ENCODE measurements at places on chromosomes 11 and 22. TPM values are rescaled to one million over a fixed set of nuclear protein-coding genes. Genes with fewer than 3 reads are reported as not detected.

GRCh38 chr22:22811016-22812009 lies 76.3 kb upstream of the IGLL5 start:
- DNase-seq = no peak

GRCh38 chr11:126817523-126818450 lies 182.8 kb downstream of the KIRREL3 start:
- no peak for DNase-seq

DNA sequence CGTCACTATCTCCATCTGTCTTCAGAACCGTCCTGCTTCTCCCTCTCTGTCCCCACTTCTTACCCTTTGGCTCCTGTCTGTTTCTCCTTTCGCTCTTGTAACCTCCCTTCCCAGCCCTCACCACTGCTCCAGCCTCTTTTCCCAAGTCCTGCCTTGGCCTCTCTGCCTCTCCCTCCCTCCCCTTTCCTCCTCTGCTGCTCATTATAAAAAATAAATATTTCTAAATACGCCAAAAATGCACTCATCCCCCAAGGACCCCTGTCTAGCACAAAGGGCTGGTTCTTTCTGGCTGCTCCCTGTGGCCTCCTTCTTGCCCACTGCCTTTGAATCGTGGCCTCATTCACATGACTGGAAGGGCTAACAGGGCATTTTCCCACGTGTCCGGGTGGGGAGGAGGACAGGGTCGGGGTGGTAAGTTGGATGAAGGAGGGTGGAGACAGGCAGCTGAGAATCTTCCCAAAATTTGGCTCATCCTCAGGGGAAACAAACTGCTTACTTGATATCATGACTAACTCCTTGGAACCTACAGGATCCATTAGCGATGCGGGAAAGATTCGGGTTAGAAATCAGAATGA lies 26.4 kb upstream of the OAF start:
- DNase-seq = peak; percentile 53

DNA sequence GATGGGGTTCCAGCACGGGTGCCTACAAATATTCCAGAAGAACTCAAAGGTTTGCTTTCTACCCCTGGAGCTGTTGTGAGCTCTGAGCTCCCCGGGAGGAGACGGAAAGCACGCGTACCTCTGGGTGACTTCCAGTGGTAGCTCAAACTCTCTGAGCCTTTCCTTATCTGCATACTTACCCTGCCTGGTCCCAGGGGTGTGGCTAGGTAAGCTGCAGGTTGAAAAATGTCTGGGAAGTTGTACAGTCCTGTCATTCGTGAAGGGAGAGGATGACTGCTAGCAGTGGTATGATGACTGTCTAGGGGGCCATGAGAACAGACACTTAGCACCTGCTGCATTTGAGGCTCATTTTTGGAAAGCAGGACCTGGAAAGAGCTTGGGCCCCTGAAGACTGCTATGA lies 111.5 kb downstream of the DSCAML1 start:
- no peak for DNase-seq

- DNase-seq = no peak
These were observed 19.3 kb downstream of the MTFP1 start for GRCh38 chr22:30444632-30445437.

GRCh38 chr11:131488238-131488637 lies 117.8 kb downstream of the NTM start:
- DNase-seq = no peak

GRCh38 chr11:101880222-101880621 lies 34.6 kb upstream of the CEP126 start:
- DNase-seq = no peak

DNA sequence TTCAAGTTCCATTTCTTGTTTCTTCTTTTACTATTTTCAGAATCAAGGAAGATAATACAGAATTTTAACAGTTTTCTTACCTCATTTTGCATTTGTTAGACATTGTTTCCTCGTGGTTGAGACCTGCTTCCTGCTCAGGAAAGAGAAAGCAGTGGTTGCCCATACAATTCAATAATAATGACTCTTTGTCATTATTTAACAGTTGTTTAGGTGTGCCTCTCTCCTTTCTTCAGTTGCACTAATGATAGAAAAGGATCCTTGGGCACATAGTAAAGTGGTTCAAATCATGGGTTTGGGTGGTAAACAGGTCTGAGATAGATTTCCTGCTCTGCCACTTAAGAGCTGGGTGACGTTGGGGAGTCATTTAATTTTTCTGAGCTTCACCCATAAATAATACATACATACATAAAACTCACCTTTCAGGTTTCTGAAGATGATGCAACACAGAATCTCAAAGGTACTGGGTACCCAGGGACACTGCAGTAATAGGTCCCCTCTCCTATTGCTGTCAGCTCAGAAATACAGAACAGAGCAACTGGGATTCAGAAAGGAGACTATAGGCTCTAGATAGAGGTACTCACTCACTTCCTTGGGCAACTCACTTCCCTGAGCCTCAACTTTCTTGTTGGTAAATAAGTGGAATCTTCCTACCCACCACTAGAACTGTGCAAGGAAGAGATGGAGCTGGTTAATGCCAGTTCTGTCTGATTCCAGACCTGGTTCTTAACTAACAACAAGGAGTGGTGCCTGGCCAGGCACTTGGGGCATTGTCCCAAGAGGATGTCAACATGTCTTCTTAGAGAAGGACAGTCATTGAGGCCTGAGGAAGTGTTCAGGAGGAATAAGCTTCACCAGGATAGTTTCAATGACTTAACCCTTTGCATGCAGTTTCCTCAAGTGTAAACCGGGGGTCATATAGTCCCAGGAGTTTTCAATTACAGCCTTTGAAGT lies 34.9 kb downstream of the CD44 start:
- DNase-seq = no peak

GRCh38 chr11:50412832-50413231 lies 380.2 kb downstream of the OR4C45 start:
- peak; percentile 42 for DNase-seq

- peak; percentile 69 for DNase-seq
These were observed 1.4 kb downstream of the PATZ1 start for GRCh38 chr22:31344578-31345330.

GRCh38 chr11:64856382-64857227 lies 12.2 kb upstream of the CDC42BPG start:
- DNase-seq = peak; percentile 94

GRCh38 chr11:108587109-108587508 lies 6.5 kb downstream of the EXPH5 start:
- DNase-seq = no peak

GRCh38 chr11:3802011-3802790 lies 4.8 kb upstream of the NUP98 start:
- peak; percentile 9 for DNase-seq

DNA sequence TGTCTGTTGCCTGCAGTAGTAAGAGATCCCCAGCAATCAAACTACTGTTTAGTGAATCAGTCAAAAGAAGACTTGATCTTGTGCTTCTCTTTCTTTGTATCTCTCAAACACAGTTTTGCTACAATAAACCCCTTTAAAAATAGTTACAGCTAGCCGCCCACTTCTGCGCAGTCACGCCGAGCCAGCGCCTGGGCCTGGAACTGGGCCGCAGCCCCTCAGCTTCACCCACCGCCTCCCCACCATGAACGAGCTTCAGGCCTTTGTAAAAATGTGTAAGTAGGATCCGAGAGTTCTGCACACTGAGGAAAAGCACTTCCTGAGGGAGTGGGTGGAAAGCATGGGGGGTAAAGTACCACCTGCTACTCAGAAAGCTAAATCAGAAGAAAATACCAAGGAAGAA lies 60.5 kb downstream of the CWC15 start:
- no peak for DNase-seq

GRCh38 chr11:28536504-28537267 lies 428.5 kb downstream of the METTL15 start:
- no peak for DNase-seq

DNA sequence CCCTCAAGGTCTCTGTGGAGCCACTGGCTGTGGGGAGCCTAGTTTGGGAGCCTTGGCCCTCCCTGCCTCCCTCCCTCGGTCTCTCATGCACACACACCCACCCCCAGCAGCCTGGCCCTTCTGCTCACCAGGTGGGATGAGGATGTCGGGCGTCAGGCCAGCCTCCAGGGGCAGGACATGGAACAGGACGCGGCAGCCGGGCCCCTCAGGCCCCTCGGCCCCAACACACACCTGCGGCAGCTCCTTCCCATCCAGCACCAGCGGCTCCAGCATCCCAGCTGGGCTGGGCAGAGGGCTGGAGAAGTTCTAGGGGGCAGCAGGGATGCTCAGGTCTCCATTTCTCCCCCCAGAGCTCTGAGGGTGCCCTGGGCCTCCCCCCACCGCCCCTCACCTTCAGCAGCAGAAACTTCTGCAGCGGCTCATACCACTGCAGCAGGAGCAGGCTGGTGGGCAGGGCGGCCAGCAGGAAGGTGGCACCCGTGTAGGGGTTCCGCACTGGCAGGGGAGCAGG lies 11.2 kb downstream of the MAP4K2 start:
- no peak for DNase-seq

GRCh38 chr11:35304386-35304775 lies 115.0 kb downstream of the SLC1A2 start:
- DNase-seq = no peak

DNA sequence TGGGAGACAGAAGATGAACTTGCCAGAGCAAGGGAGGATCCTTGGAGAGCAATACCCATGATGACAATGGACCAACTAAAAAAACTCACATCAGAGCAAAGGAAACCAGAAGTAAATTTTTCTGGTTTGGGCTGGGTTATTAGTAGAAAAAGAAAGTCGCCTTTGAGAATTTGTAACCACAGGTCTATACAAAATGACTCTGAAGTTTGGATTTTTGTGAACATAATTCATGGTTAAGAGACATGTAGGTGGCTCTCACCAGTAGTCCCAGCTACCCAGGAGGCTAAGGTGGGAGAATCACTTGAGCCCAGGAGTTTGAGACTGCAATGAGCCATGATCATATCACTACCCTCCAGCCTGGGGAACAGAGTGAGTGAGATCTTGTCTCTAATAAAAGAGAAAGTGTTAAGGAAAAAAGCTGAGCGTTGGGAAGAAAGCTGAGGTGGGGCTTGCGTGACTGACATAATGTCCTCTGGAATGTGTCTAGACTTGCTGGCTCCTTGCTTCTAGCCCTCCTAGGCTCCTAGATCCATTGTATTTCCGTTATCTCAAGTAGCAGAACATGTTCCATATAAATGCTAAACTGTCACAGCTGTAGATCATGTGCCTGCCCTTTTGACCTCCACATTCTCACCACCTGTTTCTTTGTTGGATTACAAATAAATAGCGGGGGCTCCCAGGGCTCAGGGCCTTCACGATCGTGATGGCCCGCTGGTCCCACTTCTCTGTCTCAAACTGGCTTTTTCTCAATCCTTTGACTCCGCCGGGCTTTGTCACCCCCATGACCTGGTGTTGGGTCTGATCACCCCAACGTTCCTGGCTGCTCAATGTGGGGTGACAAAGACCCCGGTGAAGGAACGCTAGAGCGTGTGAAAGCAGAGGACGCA lies 56.2 kb upstream of the SC5D start:
- no peak for DNase-seq

- DNase-seq = no peak
These were observed 51.3 kb upstream of the CADM1 start for GRCh38 chr11:115555336-115556090.

GRCh38 chr11:86869966-86870570 lies 69.7 kb downstream of the PRSS23 start:
- peak; percentile 75 for DNase-seq

- no peak for DNase-seq
These were observed 62.8 kb downstream of the TEAD1 start for GRCh38 chr11:12737024-12737423.

- no peak for DNase-seq
These were observed 879.7 kb downstream of the JRKL start for GRCh38 chr11:97269527-97269926.

DNA sequence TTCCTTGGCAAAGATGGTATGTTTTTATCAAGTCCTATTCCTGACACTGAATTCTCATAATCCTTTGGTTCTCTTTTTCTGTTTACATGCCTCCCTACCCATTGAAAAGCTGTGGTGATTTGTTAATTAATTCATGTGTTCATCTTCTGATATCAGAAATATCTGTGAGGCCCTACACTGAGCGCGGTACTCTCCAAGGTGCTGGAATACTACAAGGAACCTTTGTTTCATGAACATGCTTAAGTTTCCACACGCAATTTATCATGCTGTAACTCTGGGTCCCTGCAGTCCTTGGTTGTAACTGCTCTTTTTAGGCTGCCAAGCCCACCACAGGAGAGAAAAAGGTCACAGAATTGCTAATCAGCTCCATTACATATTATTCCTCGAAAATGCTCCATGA lies 331.8 kb downstream of the FAT3 start:
- no peak for DNase-seq

- peak; percentile 91 for DNase-seq
These were observed 49.7 kb downstream of the RTL6 start for GRCh38 chr22:44448271-44448830.

The LDHAL6A gene
- total RNA-seq = not detected

The KCNJ5 gene
- total RNA-seq = 3.5 TPM

The SHANK2 gene
- 0.93 TPM for total RNA-seq

The PVALB gene
- not detected for total RNA-seq

The ZC3H7B gene
- total RNA-seq = 34.8 TPM

The RPS3 gene
- total RNA-seq = 1,593 TPM

The OR1S2 gene
- total RNA-seq = not detected

The ACRV1 gene
- not detected for total RNA-seq

The KDM4D gene
- total RNA-seq = 0.45 TPM

The OTOG gene
- total RNA-seq = not detected

The OR51E2 gene
- 1.2 TPM for total RNA-seq

The MPZL2 gene
- total RNA-seq = 63.2 TPM

The LRRC74B gene
- total RNA-seq = not detected

The MS4A2 gene
- total RNA-seq = 0.55 TPM

The DUSP8 gene
- 39.3 TPM for total RNA-seq

The SYT7 gene
- 1.0 TPM for total RNA-seq

The TSGA10IP gene
- total RNA-seq = not detected

The PEX26 gene
- total RNA-seq = 34.1 TPM

The BRSK2 gene
- total RNA-seq = 1.0 TPM

The LUZP2 gene
- 0.15 TPM for total RNA-seq

All from aorta (tissue), 5 donors.